M059J (cell line): ENCODE measurements at places on chromosomes 4 and X.
A peak's percentile ranks its signal among the peaks of the same experiment; 100 is the strongest.

- no peak for DNase-seq
Observed at GRCh38 chr4:188650516-188650915, 511.3 kb downstream of the TRIML1 start.

DNA sequence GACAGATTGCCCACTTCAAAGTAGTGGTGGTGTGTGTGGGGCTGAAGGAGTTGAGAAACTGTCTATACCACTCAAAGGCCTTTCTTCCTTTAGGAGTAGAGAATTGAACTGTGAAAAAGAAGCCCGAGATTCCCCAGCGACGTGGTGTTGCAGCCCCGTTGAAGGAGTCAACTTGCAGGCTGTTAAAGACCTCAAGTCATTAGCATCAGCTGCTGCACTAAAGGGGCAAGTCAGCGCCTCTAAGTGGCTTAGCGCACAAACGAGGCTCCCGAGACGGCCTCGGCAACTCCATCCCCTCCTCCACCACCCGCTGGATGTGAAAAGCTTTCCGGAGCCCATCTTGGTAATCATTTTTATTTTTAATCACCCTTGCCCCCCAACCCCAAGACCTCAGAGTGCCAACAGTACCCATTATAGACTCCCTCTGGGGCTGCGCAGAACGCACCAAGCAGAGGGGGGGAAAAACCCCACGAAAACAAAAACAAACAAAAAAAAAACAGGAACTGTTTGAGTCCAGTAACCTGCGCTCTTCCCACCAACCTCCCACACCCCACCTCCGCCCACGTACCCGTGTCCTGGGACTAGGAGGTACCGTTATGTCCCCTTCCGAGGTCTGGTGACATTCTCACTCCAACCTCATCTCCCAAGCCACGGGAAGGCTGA is 913 bp upstream of the PRDM8 start:
- no peak for DNase-seq

DNA sequence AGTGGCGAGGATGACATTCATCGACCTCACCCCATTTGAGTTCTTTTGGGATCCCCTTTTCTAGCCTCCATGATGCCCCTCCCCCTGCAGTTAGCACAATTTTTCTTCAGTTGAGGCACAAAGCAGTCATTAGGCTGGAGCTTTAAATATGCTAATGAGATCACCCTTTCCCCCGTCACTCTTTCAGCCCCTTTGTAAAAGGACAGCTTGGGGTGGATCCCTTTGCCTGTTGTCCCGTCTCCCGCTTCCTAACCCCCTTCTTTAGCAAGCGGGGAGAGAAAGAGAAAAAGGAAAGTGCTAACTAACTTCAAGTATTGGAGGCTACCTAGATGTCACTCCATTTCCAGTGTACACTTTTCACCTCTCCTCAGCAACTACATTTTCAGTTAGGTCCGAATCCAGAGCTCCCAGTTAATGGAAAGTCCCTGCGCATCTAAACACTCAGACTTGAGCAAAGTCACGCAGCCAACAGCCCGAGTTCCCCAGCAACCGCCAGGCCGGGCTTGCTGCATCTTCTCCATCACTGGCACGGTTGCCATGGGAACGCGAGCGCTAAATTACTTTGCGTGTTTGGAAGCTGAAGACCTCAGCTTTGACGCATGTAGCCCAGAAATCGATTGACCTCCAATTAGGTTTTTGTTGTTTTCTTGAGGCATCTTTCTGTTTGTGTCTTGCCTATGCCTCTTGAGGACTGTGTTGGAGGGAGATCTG is 76.8 kb downstream of the RTL5 start:
- no peak for DNase-seq

GRCh38 chr4:112448306-112449132 is 67.5 kb downstream of the NEUROG2 start:
- peak; percentile 61 for DNase-seq

DNA sequence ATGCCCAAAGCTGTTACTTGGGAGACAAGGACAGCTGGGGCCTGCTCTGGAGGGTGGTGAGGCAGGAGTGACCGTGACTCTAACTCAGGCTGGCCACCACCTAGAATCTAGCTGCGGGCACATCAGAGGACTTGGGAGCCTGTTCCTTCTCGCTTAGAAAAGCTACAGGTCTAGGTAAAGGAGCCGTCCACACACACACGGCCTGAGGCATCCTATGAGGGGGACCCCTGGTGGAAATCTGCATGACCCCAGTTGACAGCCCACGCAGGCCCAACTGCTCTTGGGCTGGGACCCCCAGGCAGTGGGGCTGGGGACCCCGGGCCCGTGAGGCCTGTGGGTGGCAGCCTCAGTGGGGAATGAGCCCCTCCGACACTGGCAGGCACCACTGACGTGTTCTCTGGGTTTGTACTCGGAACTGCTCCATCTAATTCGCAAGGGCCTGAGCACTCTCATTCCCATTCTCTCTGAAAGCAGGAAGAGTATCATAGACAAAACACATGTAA is 75.6 kb downstream of the ACOX3 start:
- no peak for DNase-seq

GRCh38 chrX:120791013-120791643 is 84.5 kb downstream of the CT47B1 start:
- DNase-seq: peak; percentile 87

- DNase-seq: peak; percentile 45
Observed at GRCh38 chrX:131746491-131746968, 202.7 kb downstream of the OR13H1 start.

DNA sequence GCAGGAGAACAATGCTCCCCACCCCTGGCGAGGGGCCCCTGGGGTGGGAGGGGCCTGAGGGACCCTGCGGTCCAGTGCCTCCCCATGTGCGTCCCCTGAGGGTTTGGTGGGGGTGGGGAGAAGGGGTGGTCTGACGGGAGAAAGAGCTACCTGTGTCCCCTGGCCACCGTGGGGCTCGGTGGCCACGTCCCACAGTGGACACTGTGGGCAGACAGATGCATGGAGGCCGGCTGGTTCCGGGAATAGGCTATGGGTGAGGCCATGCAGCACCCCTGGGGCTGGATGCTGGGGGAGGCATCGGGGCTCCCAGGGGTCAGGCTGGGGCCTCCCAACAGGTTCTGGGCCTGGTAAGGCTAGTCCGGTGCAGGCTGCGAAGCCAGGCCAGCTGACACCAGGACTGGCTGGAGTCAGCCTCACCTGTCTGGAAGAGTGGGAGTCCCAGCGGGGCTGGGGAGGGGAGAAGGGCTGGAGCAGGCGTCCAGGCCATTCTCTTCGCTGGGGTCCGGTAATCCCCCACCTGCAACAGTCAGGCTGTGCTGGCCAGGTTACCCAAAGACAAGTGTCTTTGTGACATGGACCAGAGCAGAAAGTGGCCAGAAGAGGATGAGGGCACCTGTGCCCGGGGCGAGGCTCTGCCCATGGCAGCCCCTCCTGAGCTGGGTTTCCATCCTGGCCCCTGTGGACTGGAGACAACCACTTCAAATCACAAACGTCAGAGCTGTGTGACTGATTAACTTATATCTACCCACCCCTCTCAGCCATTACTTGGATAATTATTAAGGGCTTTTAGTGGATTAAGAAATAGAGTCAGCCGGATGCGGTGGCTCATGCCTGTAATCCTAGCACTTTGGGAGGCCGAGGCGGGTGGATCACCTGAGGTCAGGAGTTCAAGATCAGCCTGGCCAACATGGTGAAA is 1.4 kb upstream of the FAM53A start:
- DNase-seq: no peak

GRCh38 chrX:125219852-125220251 is 99.8 kb upstream of the TEX13C start:
- no peak for DNase-seq

GRCh38 chr4:16217300-16218051 is 8.8 kb downstream of the TAPT1 start:
- no peak for DNase-seq

DNA sequence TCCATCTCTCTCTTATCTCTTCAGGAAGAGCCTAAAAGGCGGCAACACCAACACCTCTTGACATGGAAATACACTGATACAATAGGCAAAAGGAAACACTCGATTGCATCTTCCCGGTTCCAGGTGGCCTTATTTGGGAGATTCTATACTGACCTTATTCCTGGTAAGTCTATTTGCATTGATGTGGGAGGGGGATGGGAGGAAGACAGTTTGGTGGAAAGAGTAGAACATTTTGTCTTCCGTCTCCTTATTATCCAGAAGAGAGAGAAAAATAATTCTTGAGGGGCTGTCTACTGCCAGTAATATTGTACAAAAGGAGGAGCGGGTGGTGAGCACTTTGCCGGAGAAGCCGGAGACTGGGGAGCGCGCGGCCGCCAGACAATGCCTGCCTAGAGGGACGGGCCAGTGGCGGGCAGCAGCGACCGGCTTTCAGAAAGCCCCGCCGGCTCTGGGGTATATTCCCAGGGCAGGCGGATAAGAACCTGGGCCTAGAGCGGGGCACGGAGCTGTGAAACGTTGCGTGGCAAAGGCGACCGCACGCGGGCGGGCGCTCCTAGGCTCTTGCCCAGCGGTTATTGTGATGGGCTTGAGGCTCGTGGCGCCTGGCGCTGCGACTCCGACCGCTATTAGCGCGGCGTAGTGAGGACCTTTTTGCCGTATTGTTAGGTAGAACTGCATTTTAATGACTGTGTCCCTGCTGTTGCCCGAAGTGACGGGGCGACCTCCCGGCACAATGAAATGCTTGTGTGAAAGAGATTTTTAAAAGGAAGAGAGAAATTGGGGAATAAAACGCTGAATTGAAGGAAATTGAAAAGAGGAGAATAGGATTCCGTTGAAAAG is 518 bp downstream of the PRDM8 start:
- peak; percentile 31 for DNase-seq

DNA sequence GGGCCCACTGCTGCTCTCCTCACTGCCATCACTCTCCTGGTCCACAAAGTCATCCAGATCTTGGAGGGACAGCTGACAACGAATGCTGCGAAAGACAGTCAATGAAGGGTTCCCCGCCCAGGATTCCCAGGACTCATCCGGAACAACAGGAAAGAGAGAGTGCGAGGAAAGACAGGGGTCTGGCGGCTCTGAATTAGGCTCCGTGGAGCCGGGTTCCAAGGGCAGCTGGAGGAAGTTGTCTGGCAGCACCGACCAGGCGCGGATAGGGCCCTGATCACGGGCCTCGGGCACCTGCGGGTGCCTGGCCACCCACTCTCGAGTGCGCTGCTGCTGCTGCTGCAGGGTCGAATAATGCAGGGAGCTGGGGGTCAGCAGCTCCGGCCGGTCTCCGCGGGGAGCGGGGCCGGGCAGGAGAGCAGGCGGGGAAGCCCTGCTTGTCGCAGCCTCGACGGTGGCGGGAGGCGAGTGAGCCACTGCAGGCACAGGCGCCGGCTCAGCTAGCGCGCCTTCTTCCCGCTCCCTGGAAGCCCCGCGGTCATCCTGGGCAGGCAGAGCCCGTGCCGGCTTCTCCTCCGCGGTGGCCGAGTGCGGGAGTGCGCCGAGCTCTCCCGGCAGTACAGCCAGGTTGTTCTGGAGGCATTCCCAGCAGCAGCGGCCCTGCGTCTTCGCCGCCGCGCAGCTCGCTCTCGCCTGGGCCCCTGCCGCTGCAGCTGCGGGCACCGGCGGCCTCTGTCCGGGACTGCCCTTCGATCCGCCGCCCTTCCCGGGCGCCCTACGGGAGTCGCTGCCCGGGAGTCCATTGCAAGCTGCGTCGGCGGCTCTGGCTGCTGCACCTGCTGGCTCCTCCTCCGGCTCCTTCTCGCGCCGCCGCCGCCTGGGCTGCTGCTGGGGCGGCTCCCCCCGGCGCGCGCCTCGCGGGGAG is 1.1 kb downstream of the SOWAHB start:
- peak; percentile 22 for DNase-seq

- peak; percentile 59 for DNase-seq
Observed at GRCh38 chr4:4260185-4260751, 12.2 kb upstream of the TMEM128 start.

DNA sequence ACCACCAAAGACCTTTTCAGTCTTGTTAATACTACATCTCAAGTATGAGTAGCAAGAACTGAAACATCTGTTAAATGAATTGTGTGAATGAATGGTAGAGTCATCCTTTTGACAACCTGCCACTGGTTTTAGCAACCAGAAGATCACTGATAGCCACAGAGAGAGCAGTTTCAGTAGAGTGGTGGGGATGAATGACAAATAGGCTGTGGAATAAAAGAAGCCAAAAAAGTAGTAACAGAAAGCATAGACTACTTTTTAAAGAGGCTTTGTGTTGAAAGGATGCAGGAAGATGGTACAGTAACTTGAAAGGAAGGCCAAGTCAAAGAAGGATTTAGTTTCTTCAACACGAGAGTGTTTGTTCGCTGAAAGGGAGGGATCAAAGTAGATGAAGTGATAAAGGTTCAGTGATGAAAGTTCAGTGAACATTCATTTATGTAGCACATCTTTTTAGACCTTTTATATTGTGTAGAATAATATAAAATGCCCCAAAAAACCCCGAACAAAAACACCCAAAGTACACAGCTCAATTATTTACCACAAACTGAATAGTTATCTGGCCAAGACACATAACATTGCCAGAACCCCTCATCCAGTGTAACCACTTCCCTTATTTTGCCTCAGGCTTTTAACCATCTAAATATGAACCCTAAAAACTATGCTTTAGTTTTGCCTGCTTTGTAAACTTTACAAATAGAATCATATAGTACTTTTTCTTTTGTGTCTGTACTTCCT is 40.1 kb upstream of the EIF1AX start:
- DNase-seq: peak; percentile 2

DNA sequence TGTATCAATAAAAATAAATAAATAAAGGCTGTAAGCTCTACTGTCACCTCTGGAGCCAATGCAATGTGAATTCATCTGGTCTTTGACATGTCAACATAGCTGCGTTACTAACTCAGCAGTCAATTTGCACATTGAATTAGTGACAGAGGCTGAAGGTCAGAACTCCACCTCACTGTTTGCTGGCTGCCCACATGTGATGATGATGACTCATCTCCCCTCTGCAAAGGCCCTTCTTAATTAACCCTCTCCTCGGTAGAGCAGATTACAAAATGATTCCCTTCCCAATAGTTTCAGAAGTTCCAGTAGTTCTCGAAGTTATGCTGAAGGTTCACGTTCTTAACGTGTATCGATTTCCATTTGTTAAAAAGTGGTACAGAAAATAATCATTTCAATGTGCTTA is 1626.0 kb upstream of the TENM3 start:
- peak; percentile 19 for DNase-seq

DNA sequence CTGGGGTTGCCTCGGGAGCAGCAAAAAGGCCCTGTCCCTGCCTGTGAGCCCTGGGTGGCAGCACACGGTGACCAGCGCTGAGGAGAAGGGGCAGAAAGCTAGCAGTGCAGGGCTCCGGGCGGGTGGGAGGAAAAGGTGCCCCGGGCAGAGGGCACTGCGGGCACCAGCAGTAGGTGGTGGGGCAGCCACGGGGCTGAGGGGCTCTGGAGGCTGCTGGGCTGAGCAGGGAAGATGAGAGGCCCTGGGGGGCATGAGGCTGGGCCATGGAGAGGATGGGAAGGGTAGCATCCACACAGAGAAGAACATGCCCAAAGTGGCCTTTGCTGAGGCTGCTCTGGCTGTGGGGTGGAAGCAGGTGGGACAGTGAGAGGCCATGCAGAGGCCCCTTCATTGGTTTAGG is 67.5 kb upstream of the NKX1-1 start:
- no peak for DNase-seq

- DNase-seq: peak; percentile 70
Observed at GRCh38 chr4:121736735-121737351, 28.1 kb downstream of the SMIM43 start.

DNA sequence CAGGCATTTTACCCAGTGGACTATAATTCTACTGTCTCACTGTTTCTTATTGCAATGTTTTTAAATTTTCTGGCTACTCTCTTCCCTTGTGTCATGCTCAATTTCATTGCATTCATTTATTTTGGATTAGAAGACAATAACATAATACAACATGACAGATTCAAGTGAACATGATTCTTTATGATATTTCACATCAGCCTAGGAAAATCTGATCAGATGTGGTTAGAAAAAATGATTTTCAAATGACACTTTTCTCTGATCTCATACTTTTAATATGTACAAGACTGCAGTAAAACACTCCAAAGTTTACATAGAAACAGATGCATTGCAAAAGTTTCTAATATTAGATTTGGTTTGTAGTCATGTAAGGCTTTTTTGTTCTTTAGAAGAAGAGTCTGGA is 586.0 kb downstream of the ACTRT1 start:
- no peak for DNase-seq
